ENCODE measurements at places on chromosomes 16 and 17.

DNA sequence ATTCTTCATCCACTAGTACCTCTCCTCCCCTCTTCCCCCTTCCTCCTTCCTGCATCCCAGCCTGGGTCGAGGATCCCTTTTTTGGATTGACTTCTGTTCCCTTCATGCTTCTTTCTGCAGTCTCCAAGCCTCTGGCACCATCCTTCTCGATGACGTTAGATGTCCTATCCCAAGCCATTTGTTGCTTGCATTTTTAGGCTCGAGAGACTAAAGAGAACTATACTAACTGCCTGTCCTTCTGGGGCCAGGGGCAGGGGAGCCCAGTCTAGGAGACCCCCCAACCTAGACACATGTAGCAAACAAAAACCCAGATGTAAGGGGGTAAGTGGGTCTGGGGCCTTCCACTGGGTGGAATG, 23.9 kb downstream of the UNK start:
- no peak for DNase-seq

DNA sequence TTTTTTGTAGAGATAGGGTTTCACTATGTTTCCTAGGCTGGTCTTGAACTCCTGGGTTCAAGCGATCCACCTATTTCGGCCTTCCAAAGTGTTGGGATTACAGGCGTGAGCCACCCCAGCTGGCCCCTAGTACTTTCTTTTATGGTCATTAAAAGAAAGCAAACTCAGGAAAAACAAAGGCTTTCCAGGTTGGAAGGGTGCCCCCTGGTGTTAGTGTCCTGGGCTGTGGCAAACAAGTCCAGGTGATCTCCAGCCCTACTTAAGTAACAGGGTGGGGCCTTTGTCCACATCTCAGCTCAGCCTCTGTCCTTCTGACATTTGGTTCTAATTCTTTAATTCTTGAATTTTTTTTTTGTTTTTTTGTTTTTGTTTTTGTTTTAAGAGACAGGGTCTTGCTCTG, 6.9 kb downstream of the IGFBP4 start:
- peak; percentile 74 for DNase-seq

GRCh38 chr17:3710951-3711383, 12.7 kb upstream of the HASPIN start:
- DNase-seq, result peak; percentile 82

- no peak for DNase-seq
Measured at GRCh38 chr16:55045756-55046460, 115.2 kb downstream of the IRX5 start.

DNA sequence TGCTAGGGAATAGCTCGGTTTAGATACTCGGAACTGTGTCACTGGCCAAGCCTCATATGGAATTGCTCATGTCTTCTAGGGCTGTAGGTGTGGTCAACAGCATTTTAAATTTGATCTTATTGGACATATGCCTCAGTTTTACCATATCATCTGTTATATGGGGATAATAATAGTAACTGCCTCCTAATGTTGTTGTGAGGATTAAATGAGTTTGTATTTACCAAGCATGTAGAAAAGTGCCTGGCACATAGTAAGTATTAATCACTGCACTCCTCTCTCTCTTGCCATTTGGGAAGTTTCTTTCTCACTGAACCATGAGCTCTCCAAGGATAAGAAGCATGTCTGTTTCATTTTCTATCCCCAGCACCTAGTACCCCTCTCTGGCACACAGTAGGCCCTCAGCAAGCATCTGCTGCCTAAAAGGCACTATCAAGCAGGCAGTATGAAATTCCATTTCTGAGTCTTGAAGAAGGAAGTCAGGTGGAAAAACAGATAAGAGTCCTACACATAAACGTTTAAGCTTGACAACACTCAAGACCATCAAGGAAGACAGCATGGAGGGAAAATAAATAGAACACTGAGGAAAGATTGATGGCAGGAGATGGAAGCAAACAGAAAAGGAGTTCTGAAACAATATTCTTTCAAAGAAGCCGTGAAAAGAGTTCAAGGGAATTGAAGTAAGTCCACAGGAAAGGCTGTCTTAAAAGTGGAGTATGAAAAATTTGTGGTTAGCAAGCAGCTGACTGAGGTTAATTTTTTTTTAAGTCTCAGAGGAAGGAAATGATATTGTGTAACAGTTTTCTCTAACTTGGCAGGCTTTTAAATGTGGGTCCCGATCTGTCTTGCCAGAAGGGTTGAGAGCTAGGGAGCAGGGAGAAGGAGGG, 2.2 kb upstream of the ATP6V0A1 start:
- DNase-seq, result peak; percentile 71

DNA sequence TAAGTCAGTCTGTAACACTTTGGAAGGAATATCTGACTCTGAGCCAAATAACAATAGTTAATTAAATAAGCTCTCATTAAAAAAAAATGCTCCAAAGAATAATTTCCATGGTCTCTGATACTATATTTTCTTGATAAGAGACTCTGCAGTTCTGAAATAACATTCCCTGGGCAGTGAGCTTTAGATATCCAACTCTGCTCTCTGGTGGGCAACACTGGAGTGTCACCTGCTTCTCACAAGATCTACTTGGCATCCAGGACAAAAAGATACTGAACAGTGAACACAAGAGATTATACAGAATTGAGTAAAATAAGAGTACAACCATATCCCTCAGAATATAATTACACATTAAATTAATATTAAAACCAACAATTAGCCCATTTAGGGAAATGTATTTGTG, 13.7 kb downstream of the BLMH start:
- no peak for DNase-seq

DNA sequence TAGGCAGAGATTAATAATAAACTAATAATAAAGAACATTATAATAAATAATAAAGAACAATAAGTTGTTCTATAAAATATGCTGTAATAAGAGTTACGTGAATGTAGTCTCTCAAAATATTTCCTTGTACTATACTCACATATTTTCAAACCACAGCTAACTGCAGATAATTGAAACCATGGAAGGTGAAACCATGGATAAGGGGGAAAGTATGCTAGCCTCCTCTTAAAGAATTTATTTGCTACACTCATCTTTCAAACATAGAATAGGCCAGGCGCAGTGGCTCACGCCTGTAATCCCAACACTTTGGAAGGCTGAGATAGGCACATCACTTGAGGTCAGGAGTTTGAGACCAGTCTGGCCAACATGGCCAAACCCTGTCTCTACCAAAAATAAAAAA, 18.5 kb downstream of the CYTH1 start:
- DNase-seq, result no peak

DNA sequence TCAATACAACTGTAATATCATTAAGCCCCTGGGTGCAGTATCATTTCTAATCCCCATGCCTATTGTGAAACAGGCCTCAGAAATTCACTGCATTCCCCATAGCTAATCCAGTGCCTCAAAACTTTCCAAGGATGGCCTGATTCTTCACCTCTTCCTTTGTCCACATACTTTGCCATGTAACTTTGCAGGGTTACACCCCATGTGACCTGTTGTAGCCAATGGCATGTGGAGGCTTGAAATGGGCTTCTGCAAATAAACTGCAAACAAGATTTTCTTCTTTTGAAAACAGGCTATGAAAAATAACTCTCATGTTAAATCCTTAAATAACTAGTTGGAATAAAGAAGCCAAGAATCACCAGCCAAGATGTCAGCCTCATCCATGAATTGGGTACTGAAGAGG, 35.9 kb downstream of the ABCA10 start:
- no peak for DNase-seq

DNA sequence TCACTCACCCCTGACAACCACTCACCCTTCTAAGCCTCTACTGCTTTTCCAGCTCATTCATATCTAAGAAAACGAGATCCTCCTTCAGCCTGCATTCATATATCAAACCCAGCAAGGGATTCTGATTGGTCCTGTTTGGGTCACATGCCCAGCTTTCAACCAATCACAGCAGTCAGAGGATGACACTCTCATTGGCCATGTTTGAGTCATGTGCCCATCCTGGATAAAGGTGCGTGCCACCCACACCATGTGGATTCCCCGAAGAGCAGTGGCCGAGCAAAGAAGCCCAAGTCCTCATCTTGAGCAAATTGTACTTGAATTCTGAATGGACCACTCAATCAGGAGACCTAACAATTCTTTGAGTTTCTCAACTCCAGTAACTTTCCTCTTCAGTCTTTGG, 45.0 kb downstream of the SCNN1G start:
- DNase-seq, result peak; percentile 14

- DNase-seq, result no peak
Measured at GRCh38 chr17:14330492-14330962, 29.6 kb downstream of the HS3ST3B1 start.

DNA sequence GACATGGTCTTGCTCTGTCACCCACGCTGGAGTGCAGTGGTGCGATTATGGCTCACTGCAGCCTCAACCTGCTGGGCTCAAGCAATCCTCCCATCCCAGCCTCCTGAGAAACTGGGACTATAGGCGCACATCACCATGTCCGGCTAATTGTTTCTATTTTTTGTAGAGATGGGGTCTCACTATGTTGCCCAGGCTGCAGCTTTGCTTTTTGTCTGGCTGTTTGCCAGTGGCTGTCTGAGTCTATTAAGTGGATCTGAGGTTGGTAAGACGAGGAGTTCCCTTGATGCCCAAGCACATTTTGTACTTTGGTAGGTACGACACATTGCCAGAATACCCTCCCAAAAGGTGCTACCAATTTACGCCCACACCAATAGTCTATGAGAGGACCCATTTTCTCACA, 5.1 kb downstream of the TBX21 start:
- DNase-seq, result no peak

- DNase-seq, result peak; percentile 88
Measured at GRCh38 chr16:3021449-3022207, 1.5 kb downstream of the TNFRSF12A start.

- no peak for DNase-seq
Measured at GRCh38 chr17:18327093-18327492, 12.0 kb downstream of the SMCR8 start.

GRCh38 chr17:27218719-27219488, 75.0 kb upstream of the WSB1 start:
- DNase-seq, result peak; percentile 66

DNA sequence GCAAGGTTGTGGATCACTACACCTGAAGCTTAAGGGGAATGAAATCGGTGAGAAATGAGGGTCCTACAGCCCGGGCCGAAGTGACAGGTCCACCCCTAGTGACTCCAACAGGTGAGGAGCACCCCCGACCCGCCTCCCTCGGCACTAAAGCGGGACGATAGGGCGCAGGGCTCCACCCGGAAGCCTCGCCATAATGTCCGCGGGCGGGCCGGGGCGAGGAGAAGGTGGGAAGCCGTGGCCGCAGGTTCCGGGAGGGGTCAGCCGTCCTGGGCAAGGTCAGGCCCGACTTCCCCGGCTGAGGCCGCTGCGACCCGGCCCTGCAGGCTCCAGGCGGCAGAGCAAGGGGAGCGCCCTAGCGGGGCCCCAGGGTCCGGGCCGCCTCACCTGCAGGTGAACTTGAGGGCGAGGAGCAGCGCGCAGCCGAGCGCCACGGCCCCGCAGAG, 543 bp downstream of the TXNDC11 start:
- DNase-seq, result no peak

DNA sequence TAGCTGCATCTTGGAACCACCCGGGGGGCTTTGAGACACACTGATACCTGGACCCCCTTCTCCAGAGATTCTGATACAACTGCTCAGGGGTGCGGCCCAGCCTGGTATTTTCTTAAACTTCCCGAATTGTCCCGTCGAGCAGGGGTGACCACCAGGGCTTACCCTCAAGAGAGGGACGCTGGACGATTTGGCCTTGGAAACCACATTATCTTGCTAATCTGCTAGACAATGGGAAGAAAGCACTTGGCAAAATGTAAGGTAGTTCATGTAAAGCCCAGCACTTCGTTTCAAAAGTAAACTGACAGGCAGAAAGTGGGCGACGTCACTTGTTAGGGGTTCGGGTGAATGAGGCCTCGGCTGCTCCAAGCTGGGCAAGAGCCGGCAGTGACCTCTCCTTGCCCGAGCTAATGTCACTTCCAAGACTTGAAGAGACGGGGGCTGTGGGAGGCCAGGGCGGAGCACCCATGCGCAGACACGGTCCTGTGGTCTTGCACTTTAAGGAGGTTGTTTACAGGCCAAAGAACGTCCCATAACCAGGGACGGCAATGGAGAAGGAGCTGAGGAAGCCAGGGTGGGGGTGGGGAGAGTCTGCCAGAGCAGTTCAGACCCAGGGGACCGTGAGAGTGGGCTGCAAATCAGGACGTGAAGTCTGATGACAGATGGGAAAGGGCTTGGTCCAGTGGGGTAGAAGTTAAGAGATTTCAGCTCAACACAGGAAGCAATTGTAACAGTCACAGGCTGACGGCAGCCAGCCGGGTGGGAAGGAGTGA, 152.7 kb upstream of the GSE1 start:
- DNase-seq, result no peak

- DNase-seq, result peak; percentile 88
Measured at GRCh38 chr17:50200457-50201275, 765 bp downstream of the COL1A1 start.

- no peak for DNase-seq
Measured at GRCh38 chr17:28612531-28612930, 1.5 kb downstream of the RSKR start.

- no peak for DNase-seq
Measured at GRCh38 chr16:89409161-89409711, 81.1 kb downstream of the ANKRD11 start.

GRCh38 chr16:7964744-7965143, 625.6 kb downstream of the TMEM114 start:
- DNase-seq, result no peak

GRCh38 chr16:648071-648780, 939 bp upstream of the WDR90 start:
- peak; percentile 88 for DNase-seq

GRCh38 chr16:50202926-50203624, 50.0 kb downstream of the TENT4B start:
- DNase-seq, result no peak

- DNase-seq, result no peak
Measured at GRCh38 chr17:78797213-78797612, 15.1 kb upstream of the CYTH1 start.

- no peak for DNase-seq
Measured at GRCh38 chr16:72122308-72122707, 28.7 kb downstream of the DHX38 start.
